Liver (tissue), 10 donors: ENCODE measurements at places on chromosomes 2 and 18.
A peak's percentile ranks its signal among the peaks of the same experiment; 100 is the strongest.

GRCh38 chr2:132953771-132954170 lies 283.8 kb upstream of the LYPD1 start:
- no peak for DNase-seq

DNA sequence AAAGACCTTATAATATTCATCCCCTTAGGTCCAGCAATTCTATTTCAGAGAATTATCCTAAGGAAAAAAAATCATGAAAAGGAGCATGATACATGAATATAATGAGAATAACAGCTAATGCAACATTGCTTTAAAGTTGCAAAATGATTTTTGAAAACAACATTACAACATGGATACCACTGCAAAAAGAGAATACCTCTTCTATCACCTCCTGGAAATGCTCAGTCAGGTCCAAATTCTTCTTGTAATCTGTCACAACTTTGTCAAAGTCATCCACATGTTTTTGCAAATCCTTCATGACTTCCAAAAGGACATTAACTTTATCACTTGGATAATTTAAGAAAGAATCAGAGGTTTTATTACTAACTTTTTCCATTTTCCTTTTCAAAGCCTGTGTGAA lies 47.9 kb upstream of the TTN start:
- no peak for DNase-seq

- DNase-seq, result no peak
Observed at GRCh38 chr2:119691189-119691588, 12.2 kb downstream of the TMEM177 start.

DNA sequence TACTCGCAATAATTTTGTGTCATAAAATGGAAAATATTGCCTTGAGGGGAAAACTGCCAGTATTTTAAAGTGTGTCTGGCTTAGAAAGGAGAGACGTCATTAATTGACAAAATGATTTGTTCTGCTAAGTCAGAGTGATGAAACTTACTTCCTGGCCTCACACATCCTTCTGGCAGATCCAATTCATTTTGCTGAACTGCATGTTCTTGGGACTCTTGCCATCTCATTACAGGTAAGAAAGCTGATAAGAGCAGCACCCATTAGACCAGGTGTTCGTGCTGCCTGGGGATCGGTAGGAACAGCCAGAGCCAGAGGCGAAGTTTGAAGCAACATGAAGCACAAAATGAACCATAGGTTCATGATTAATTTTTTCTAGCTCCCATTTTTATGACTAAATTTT lies 38.0 kb downstream of the KCNE4 start:
- DNase-seq, result no peak

DNA sequence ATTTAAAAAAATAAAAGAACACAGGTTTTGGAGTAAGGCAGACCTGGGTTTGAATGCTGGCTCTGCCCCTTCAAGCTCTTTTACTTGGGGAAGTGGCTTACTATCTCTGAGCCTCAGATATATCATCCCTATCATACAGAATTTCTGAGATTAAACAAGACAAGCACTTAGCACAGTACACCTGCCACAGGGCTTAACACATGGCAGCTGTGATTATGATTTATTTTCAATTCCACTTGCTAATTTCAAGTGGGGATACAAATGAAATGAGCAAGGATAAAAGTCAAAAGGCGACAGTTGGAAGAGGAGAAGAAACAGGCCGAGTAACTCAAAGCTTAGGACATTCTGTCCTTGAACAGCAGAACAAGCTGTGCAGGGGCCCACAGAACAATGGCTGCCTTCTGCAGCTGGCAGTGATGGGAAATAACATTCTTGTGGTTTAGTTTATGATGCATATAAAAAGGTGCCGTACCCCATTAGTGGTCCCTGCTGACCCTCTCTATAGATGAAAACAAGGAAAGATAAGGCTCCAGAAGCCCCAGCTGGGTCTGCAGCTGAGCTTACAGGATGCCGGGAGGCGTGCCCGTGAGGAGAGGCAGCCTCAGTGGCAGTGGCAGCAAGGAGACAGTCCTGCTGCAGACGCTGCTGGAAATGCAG lies 45.3 kb downstream of the KIF3C start:
- no peak for DNase-seq

GRCh38 chr2:45780541-45781463 lies 129.3 kb downstream of the PRKCE start:
- no peak for DNase-seq

DNA sequence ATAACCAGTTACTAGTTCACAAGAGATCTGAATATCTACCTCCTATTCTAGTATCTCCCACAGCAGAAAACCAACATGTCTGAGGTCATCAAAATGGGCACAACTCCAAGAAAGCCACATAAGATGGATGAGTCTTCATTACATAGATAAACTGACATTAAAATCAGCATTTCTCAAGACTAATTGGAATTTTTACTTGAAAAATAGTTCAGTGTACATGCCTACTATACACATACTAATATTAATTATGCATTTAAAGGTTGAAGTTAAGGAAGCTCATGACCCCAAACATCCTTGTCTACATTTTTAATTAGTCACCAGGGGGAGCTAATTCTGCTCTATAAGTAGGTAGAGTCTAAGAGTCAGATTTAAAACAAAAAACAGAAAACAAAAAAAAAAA lies 41.9 kb downstream of the ZNF521 start:
- DNase-seq, result no peak

DNA sequence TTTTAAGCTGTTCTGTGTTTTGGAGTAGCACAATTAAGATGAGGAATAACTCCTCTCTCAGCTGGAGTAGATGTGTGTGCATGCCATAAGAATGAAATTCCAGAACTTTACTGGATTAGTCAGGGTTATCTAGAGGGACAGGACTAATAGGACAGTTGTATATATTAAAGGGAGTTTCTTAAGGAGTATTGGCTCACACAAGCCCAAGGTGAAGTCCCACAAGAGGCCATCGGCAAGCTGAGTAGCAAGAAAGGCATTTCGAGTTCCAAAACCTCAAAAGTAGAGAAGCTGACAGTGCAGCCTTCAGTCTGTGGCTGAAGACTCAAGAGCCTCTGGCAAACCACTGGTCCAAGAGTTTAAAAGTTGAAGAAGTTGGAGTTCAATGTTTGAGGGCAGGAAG lies 113.7 kb downstream of the RIT2 start:
- DNase-seq, result no peak

- DNase-seq, result no peak
Observed at GRCh38 chr2:105753380-105753779, 8.7 kb downstream of the NCK2 start.

DNA sequence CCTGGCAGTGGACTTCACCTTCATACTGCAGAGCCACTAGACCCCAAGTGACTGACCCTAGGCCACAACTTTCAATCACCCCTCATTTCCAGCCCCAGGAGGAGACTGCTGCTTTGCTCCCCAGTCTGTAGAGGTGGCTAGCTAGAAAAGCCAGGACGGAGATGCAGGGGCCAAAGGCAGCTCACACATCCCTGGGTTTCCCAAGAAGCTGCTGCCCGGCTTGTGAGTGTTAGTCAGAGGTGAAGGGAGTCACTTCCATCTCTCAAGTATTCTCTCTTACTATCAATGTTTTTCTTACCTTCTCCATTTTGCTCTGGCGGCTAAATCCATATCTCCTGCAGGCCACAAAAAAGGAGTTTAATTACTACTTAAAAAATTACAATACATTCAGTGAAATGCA lies 36.2 kb downstream of the CCDC93 start:
- no peak for DNase-seq

DNA sequence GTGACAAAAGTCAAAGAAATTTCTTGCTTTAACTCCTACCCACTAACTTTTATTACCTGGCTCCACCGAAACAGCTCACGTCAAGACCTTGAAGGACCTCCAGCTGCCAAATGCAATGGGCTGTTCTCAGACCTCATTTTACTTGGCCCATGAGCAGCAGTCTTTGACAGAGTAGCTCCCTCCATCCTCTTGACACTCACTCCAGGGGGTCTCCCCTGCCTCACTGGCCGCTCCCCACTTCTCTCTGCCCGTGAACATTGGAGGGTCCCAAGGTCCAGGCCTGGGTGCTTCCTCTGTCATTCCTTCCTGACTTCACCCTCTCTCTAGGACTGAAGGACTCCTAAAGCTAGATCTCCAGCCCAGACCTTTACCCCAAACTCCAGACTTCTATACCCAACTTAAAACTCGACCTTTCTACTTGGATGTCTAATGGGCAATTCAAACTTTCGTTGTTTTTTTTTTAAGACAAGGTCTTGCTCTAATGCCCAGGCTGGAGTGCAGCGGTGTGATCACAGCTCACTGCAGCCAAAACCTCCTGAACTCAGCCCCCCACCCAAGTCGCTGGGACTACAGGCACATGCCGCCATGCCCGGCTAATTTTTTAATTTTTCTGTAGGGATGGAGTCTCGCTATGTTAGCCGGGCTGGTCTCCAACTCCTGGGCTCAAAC lies 92.9 kb upstream of the ST3GAL5 start:
- peak; percentile 12 for DNase-seq

DNA sequence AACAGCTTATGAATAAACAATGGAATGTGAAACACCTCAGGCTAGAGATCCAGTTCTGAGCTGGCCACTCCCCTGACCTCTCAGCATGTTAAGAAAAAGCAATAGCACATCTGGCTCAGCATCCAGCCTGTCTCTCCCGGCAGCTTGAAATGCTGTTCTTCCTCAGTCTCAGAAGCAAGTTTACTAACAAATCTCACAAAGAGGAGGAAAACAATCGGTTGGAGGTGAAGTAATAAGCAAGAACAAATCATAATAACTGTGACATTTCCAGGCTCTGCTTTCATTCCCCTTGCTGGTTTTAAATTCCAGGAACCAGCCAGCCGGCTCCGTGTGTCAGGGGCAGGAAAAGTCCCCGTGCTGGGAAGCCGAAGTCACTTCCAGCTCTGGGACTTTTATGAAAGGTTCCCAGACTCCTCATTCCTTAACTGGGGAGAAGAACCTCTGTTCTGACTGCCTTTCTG lies 133.9 kb upstream of the ARL4C start:
- DNase-seq, result no peak

GRCh38 chr18:8658858-8659485 lies 46.4 kb upstream of the MTCL1 start:
- no peak for DNase-seq

DNA sequence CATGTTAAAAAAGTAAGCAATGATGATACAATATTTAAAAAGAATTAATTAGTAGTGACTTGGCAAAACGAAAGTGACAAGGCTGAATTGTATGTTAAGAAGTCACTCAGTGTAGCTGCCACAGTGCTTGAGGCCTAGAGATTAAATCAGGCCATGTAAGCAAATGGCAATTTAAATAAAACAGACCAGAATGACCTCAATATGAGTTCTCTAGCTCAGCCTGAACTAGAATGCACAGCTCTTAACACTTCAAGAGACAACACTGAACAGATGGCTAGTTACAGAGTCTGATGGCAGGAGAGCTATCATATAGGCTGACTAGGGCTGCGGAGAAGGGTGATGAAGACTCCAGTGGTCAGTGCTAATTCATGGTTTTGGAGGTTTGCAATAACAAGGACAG lies 117.9 kb upstream of the ZBTB14 start:
- DNase-seq, result no peak

DNA sequence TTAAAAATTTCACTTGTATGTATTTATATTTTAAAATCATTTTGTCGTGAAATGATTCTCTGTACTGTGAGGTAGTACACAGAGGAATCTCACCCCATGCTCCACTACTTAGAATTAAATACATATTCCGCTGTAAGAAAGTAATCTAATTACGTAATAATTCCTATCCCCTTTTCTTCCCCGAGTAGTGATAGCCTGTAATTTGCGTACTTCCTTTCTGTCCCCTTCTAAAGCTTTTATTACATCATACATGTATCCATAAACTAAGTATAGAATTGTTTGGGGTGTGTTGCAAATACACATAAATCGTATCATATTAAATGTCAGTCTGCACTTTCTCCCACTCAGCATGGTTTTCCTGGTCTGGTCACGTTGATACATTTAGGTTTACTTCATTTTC lies 12.4 kb upstream of the CHCHD5 start:
- no peak for DNase-seq

- DNase-seq, result no peak
Observed at GRCh38 chr2:168033966-168034365, 213.4 kb downstream of the STK39 start.

GRCh38 chr2:67877301-67877700 lies 185.5 kb downstream of the C1D start:
- no peak for DNase-seq

DNA sequence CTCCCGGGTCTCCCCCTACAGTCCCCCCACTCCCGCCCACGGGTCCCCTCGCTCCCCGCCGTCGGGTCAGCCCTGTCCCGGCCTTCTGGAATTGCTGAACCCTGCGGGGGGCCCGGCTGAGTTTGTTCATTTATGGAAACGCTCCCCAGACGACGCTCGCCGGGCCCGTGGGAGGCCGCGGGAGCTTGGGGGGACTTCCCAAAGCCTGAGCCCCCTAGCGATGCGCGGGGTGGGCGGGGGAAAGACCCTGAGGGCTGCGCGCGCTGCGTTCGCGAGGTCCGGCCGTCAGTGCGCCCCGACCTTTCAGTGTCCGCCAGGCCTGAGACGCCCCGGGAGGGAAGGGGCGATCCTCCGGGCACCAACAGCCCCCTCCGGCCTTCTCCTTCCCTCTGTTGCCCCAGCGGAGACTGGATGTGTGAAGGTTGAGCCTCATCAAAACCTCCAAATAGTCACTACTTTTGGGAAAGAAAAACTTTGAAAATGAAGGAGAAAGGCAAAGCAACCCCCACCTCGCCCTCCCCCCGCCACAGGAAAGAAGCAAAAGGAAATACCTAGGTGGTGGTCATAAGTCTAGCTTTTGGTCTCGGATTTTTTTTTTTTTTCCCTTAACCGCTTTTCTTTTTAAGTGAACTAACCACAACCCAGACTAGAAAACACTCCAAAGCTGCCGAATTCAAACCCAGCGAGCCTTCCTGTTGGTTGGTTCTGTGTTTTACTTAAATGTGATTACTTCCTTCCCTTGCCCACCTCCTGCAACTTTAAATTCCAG lies 509 bp upstream of the CYS1 start:
- no peak for DNase-seq

DNA sequence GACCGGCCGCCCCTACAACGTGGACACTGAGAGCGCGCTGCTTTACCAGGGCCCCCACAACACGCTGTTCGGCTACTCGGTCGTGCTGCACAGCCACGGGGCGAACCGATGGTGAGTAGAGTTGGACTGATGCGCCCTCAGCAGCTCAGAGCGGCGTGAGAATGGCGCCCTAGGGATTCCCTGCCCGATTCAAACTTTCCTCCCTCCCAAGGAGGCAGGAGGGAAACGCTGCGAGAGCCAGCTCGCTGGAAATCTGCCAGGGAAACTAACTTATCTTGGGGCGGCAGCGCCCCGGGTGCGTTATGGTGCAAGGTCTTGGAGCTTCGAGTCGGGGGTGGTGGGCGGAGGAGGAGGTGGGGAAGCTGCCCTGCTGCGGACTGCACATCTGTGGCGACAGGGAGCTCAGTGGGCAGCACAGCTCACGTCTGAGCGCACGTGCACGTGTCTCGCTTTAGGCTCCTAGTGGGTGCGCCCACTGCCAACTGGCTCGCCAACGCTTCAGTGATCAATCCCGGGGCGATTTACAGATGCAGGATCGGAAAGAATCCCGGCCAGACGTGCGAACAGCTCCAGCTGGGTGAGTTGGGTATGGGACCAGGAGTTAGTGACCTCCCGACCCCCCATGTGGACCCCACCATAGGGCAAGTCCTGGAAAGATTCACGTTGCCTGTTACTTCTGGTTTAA lies 697 bp downstream of the ITGA4 start:
- DNase-seq, result peak; percentile 86

GRCh38 chr2:42046819-42047487 lies 868 bp upstream of the PKDCC start:
- DNase-seq, result peak; percentile 62

GRCh38 chr2:152720794-152721193 lies 2.4 kb downstream of the ARL6IP6 start:
- no peak for DNase-seq
